ENCODE measurements at places on chromosomes 13 and 19.

GRCh38 chr19:11505032-11505503, 571 bp downstream of the ZNF653 start:
- DNase-seq: peak; percentile 90

GRCh38 chr13:36151591-36151990, 20.4 kb upstream of the DCLK1 start:
- DNase-seq: no peak

GRCh38 chr13:82467626-82468025, 1414.6 kb downstream of the SLITRK1 start:
- DNase-seq: no peak

- no peak for DNase-seq
These were observed 6.4 kb downstream of the TNFSF14 start for GRCh38 chr19:6663236-6664201.

GRCh38 chr13:94703721-94704314, 8.5 kb downstream of the SOX21 start:
- no peak for DNase-seq

GRCh38 chr13:101291646-101292515, 124.4 kb downstream of the NALCN start:
- no peak for DNase-seq

DNA sequence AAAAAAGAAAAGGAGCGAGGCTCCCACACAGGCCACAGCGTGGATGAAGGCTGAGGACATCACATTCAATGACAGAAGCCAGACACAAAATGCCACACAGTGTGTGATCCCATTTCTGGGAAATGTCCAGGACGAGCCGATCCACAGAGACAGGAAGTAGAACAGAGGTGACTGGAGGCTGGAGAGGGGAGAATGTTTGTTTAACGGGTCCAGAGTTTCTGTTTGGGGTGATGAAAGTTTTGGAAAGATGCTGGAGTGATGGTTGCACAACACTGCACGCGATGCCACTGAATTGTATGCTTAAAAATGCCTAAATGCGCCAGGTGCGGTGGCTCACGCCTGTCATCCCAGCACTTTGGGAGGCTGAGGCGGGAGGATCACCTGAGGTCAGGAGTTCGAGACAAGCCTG, 650 bp upstream of the FUT5 start:
- no peak for DNase-seq

DNA sequence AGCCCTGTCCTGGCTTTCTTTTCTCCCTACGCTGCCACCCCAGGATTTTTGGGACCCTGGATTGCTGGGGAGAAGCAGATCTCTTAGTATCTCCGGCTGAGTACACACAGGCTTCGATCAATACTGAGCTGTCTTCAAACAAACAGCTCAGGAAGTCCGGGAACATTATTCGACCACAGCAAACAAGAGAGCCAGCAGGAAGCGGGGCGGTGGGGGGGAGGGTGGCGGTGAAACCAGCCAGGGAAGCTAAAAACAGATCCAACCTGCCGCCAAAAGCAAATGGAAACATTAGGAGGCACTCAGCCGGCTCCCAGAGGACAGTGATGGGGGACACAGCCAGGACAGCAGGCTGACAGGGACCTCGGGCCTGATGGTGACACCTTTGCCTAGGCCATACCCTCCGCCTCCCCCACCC, 12.2 kb upstream of the BCAM start:
- no peak for DNase-seq

DNA sequence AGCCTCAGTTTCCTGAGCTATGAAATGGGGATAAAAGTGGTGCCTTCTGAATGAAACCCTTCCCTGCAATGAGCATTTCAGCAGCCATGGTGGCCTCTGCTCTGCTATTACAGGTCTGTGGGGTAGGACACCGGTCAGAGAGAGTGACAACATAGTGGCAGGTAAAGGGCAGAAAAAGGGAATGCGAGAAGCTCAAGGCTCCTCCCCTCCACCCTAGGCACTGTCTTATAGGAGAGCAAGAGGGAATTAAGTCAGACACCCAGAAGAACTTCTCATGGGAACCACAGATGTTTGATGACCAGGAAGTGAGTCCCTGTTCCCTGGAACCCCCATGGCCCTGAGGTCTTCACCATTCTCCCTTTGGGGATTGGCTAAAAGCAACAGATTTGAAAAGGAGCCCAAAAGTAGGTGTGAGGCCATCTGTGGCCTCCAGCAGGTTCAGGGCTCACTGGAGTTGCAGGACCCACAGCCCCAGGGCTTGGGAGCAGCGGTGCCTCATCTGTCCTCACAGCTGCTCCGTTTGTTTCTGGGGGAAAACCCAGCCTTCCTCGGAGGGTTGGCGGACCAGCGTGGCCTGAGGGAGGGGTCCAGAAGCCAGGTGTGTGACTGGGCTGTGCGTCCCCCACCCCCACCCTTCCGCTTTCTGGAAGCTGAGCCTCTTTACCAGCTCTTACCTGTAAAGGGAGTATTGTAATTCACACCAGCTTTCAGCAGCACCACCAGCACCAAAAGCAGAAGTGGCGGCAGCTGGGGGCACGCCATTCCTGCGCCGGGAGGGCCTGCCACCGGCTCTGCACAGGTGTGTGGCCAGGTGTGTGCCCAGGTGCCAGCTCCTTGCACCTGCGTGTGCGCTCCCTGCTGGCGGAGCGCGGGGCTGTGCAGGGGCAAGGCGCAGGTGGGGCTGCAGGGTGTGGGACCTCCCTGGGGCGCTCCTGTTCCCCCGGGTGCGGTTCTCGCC, 19.4 kb downstream of the IQCN start:
- DNase-seq: no peak

DNA sequence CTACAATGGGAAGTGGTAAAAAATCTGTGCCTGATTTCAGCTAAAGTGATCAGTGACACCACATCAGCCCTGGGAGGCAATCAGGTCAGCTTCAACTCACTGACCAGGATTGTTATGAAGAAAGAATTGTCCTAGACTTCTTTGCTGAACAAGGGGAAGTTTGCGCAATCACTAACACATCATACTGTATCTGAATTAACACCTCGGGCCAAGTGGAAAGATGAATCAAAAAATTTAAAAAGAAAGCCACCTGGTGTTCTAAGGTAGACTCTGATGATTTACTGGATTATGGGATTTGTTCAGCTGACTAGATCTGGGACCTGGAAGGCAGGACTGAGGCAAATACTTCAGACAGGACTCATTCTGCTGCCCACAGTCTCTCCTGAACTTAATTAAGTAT, 161.8 kb downstream of the DIAPH3 start:
- no peak for DNase-seq
